ENCODE measurements at places on chromosomes 7 and 10.

DNA sequence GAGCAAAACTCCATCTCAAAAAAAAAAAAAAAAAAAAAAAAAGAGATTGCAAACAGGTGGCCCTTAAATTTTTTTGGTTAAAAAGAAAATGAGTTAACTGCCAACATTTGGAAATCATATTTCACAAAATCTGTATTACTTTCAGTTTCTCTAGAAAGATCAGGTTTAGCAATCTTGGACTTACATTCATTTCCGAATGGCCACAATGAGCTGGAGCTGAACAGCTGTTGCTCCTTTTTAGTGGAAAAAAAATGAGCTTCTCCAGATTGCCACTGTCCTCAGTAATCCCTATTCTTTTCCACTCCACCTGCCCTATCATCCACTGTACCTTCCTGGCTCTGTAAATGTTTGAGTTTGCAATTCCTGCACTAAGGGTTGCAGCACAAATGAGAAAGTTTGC, 43.6 kb downstream of the RAB11FIP2 start:
- DNase-seq = peak; percentile 8

GRCh38 chr7:124914298-124914697, 15.3 kb downstream of the POT1 start:
- DNase-seq = no peak

- no peak for DNase-seq
Observed at GRCh38 chr10:31352436-31353226, 33.6 kb downstream of the ZEB1 start.

- peak; percentile 63 for DNase-seq
Observed at GRCh38 chr7:151088856-151089699, 2.8 kb downstream of the AGAP3 start.

DNA sequence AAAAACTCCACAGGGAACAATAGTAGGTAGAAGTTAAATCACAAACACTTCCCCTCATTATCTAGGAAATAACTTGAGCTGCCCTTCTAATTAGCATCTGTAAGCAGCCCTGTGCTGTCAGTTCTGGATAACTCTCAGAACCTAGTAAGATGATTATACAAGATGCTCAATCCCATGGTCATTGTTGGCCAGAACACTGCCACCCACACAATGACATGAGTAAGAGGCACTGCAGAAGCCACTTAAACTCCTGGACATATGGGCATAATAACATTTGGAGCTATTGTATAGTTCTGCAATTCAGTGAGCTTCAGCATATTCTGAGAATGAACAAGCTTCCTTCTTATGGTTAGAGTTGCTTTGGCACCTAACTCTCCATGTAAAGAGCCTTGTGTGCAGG, 153.8 kb downstream of the PLPP4 start:
- DNase-seq = no peak

DNA sequence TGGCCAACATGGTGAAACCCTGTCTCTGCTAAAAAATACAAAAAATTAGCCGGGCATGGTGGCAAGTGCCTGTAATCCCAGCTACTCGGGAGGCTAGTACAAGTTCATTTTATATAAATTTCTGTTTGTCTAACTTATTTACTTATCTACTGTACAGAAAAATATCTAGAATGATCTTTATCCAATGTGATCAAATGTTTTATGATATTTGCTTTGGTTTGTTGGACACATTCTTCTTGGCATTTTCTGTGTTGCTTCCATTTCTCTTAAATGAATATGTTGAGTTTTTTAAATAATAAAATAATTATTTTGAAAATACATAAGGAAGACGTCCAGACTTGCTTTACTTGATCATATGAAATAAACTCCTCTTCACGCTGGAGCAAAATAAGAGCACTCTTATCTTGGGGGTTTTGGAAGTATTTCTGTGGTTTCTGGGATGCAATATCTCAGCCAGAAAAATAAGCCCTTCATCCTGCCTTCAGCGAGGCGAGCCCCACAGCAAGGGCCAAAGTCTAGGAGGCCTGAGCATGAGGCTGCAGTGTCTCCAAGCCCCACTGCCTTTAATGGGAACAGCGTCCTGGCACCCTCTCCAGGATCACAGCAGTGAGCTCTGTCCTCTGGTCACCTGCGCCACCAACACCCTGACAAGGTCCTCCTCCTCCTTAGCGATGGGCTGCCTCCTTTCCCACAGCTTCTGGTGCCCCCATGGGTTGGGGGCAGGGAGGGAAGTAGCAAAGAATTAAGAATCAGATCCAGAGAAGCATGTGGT, 480.2 kb downstream of the KCNMA1 start:
- peak; percentile 32 for DNase-seq

Measured in fibroblast of lung (primary cell).